ENCODE measurements at places on chromosomes 3 and 15.

DNA sequence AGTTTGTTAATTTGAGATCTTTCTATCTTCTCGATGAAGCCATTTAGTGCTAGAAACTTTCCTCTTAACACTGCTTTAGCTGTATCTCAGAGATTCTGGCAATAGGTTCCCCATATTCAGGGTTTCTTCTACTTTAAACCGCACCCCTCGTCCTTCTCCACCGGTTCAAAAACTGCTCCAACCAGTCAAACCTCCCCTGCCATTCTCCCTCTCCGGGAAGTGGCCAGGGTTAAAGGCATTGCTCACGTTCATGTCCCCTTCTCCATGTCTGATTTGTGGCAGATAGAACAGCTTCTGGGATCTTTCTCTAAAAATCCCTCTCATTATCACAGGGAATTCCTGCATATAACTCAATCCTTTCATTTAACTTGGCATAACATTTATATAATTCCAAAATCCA lies 14.4 kb downstream of the ALDH1L1 start:
- DNase-seq: no peak

- DNase-seq: no peak
Observed at GRCh38 chr15:90305932-90306331, 40.5 kb downstream of the NGRN start.

DNA sequence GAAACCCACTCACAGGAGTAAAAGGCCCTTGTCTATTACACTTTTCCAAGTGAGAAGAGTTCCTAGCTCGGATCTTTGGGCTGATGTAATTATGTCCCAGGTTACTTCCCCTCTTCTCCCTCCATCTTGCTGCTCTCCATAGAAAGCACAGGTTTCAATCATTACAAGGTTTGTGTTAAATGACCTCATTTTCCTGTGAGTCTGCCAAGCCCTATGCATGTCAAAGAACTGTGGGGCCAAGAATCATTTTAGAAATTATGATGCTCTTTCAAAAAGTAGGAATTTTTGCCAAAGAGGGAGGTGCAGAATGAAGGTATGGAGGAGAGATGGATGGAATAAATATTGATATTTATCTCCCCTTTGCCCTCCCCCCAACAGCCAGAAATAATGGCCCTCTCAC lies 129.3 kb upstream of the TPM1 start:
- peak; percentile 40 for DNase-seq

- DNase-seq: no peak
Observed at GRCh38 chr3:107689355-107689754, 166.6 kb downstream of the BBX start.

GRCh38 chr15:83310521-83311456 lies 26.3 kb upstream of the BNC1 start:
- peak; percentile 29 for DNase-seq

GRCh38 chr3:101146946-101147345 lies 153.7 kb upstream of the ABI3BP start:
- peak; percentile 17 for DNase-seq

- no peak for DNase-seq
Observed at GRCh38 chr15:80114114-80114513, 38.7 kb upstream of the FAH start.
